Breast epithelium (tissue), 4 donors: ENCODE measurements at places on chromosomes 2 and 18. TPM values are rescaled to one million over a fixed set of nuclear protein-coding genes. Genes with fewer than 3 reads are reported as not detected.

- DNase-seq, result no peak
Measured at GRCh38 chr18:60295674-60296073, 76.9 kb downstream of the MC4R start.

GPR148 gene
- not detected for total RNA-seq

GRCh38 chr2:227378371-227378782 lies 729 bp downstream of the TM4SF20 start:
- DNase-seq, result no peak

DNA sequence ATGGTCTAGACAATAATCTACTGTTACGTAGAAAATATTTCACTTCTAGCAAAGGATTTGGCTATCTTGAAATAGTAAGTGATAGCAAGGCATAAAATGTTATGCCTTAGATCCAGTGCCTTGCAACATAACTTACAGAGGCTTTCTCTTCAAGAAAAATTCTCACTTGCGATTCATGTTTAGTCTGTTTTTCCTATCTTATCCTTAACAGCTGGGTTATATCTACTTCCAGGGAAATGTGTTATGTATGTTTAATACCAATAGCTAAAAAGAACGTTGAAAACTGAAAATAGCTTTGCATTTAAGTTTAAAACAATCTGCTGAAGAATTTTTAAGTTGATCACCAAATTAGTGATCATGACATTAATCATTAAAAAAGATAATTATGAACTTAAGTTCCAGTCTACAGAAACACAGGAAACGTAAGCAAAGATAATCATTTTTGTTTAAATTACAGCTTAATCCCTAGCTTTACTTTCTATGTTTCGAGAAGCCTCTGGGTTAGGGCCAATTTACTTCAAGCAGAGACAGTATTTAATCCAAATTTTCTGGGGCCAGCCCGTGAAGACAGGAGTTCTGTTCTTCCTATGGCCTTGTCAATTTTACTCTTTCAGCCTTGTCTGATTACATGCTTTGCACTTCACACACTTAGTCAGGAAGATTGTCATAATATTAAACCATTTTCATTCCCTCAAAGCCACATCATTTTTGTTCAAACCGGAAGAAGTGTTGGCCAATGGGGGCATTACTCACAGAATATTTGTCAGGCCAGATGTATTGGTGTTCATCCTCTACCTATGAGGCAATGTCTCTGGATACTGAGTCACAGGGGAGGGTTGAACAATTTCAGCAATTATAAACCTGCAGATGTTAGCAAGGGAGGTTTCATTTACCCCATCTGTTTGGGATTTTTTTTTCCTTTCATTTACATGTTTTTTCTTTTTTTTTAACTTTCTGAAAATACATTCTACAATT lies 1132.9 kb upstream of the ZEB2 start:
- no peak for DNase-seq

DNA sequence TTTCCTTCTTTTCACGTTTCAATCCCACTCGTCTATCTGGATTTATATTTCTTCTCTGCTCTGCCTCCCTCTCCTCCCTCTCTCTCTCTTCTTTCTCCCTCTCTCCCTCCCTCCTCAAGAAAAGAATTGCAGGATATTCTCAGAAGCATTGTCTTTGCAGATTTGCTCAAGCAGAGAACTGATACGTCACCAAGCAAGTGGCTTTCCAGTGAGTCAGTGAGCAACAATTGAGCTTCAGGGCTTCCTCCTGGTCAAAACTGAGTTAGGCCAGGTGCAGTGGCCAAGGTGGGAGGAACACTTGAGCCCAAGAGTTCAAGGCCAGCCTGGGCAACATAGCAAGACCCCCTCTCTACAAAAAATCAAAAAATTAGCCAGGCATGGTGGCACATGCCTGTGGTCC lies 151.1 kb downstream of the SMAD2 start:
- no peak for DNase-seq

GRCh38 chr2:234394450-234394849 lies 102.4 kb downstream of the ARL4C start:
- DNase-seq, result no peak

DNA sequence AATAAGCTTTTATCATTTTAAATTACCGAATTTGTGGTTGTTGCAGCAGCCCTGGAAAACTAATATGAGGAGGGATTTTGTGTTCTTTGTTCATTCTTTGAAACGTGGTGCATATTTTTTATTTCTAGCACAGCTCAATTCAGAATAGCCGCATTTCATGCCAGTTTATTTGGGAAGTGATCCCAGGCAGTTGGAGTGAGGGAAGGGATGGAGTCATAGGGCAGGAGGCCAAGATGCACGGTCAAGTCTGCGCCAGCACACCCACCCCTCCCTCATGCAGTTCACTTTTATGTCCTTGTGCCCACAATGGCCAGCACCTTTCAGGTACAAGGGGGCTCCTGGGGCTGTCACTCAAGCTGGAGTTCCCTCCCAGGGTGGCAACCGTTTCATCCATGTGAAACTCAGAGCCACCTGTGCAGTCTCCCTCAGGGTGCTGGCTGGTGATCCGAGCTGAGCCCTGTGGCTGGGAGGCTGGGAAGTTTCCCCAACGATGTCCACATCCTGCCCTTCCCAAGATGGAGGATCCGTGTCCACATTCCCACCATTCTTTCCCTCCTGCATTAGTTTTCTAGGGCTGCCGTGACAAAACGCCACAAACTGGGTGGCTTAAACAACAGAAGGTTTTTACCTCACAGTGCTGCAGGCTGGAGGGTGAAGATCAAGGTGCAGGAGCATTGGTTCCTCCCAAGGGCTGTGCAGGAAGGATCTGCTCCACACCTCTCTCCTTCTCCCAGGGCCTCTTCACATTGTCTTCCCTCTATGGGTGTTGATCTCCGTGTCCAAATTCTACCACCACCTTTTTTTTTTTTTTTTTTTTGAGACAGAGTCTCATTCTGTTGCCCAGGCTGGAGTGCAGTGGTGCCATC lies 68.5 kb upstream of the ITGA6 start:
- DNase-seq, result no peak

- no peak for DNase-seq
Measured at GRCh38 chr2:7646661-7647060, 729.4 kb downstream of the RNF144A start.

KDSR gene
- 41.6 TPM for total RNA-seq

DNA sequence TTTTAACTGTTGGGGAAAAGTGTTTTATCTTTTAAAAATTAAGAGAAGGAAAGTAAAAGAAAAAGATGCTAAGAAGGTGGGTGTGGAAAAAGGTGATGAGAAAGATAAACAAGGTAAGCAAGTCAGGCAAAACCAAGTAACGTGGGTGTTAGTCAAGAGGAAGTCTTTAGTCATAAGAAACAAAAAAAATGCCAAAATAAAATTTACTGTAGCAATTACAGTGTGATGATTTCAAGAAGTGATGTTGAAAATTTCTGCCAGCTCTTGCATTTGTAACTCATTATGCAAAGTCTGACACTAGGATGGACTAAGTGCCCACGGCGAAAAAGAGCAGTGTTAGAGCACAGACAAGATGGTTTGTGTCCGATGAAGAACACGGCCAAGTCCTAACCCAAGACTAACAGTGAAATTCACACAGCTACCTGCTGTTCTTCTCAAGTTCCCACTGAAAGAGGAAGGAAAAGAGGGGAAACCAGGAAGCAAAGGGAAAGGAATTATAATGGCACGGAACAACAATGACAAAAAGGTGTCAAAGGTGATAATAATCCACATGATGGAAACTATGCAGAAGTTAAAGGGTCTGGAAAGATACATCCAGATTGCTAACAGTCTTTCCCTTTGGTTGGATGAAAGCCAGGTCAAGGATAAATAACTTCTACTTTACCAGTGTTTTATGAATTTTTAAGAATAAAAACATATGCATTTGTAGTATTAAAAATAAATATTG lies 34.1 kb downstream of the NOL10 start:
- no peak for DNase-seq

- peak; percentile 39 for DNase-seq
Measured at GRCh38 chr2:196206804-196207203, 35.4 kb upstream of the STK17B start.

DNA sequence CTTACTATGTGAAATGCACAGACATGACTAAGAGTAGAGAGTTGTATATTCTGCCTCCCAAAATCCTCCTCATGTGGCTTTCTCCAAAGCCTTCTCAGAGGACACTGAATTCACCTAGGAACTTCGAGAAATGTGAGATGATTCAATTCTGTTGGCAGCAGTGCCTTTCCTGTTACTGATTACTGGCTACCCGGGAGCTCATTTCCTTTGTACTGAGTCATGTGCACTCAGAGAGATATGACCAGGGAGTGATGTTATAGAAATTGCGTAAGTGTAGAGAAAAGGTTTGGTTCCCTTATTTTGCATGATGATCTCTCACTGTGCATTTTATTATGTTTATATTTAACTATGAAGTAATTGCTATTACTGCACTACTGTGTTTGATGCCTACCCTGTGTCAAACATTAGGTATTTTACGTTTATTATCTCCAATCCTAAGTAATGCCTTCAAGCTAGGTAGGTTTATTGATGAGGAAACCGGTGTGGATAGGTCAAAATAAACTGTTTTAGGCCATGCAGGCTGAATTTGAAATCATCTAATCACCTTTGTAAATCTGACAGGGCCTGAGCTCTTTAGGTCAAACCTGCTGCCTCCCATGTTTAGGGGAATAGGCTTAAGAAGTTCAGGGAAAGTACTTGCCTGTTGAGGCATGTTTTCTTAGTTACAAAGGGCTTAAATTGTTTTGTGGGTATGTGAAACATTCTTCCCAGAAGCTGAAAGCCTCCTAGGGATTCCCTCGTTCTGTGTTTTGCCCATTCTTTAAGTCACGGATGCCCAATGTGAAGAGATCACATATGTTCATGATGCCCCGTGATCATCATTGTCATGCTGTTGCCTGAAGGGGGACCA lies 86.8 kb downstream of the FMNL2 start:
- DNase-seq, result no peak

DNA sequence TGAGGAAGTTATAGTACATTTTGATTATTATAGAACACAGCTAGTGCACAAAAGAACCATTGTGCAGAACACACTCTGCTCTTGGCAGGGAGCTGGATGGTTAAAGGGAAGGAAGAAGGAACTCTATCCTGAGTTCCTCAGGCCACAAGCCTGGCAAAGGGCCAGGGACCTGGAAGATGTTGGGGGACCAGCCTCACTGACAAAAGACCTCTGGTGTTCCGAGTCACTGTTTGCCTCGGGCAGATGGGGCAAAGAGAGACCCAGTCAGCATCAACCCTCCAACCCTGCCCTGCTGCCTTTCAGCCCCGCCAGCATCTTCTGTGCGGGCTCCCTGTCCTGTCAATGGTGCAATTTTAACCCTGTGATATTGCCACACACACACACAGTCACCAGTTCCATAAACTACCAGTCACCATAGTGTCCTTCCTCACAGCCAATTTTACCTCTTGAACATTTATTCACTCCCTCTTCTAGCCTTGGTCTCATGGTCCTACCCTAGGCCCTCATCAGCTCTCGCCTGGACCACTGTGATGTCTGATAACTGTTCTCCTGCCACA lies 21.9 kb downstream of the NEMP2 start:
- no peak for DNase-seq

GRCh38 chr2:216234106-216234505 lies 125.0 kb downstream of the XRCC5 start:
- DNase-seq, result no peak

DNA sequence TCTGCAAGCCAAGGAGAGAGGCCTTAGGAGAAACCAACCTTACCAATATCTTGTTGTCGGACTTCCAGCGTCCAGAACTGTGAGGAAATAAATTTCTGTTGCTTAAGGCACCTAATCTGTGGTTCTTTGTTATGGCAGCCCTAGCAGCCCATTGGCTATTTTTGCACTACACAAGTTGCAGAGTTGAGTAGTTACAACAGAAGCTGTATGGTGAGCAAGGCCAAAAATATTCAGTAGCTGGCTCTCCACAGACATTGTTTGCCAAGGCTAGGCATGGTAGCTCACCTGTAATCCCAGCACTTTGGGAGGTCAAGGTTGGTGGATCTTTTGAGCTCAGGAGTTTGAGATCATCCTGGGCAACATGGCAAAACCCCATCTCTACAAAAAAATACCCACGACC lies 27.1 kb upstream of the SCYGR1 start:
- DNase-seq, result no peak

GRCh38 chr2:145114726-145115125 lies 594.8 kb upstream of the ZEB2 start:
- DNase-seq, result no peak
